Caco-2 (cell line): ENCODE measurements at places on chromosomes 2 and 18. TPM values are rescaled to one million over a fixed set of nuclear protein-coding genes. Genes with fewer than 3 reads are reported as not detected.

Gene PJVK
- total RNA-seq = 2.1 and 2.9 TPM in 2 replicates

Gene ANTXR1
- 0.27 and 0.35 TPM in 2 replicates for total RNA-seq

Gene RNF152
- total RNA-seq = 2.1 and 2.4 TPM in 2 replicates

Gene MPP4
- total RNA-seq = 0.16 and 0.37 TPM in 2 replicates

Gene WNT10A
- total RNA-seq = 0.81 and 1.2 TPM in 2 replicates

Gene MBD2
- 19.9 and 23.2 TPM in 2 replicates for total RNA-seq

Gene INPP5D
- not detected in 2 replicates for total RNA-seq

Gene RASGRP3
- total RNA-seq = 9.2 and 12.2 TPM in 2 replicates

Gene SEPTIN10
- total RNA-seq = 77.3 and 83.7 TPM in 2 replicates
